ENCODE measurements at places on chromosomes 11 and 22.
A peak's percentile ranks its signal among the peaks of the same experiment; 100 is the strongest.

DNA sequence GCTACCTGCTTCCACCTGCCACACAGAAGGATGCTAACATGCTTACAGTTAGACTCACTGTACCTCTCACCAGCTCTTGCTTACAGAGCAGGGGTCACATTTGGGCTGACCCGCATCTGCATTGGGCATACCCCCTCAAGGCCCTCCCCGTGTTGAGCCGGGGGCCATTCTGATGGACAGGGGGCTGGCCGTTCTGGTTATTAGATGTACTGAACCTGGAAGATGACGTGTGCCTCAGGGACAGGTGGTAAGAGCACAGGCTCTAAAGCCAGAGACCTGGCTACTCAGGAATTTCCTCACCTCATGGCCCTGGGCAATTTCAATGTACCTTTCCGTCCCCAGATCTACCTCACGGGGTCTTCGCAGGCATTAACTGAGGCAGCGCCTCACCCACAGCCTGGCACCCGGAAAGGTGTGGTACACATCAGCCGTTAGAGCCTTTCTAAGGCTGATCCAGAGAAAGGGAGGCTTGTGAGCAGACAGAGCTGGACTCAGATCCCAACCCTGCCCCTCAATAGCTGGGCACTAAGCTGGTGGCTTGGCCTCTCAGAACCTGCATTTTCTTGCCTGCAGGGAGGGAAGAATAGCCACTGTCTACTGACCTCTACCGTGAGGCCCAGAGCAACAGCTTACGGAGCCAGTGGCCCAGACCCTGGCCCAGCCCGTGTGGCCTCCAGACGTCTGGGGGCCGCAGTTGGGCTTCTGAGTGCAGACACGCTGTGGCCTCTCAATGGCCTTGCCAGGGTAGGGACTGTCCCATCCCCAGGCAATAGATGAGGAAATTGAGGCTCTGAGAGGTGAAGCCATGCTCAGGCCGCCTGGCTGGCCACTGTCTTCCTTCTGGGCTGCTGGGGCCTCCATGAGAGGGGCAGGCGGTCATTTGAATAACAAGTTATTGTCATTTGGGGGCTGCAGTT, 100.6 kb downstream of the MORC2 start:
- DNase-seq = no peak

GRCh38 chr11:106959800-106960199, 58.5 kb downstream of the GUCY1A2 start:
- peak; percentile 38 for DNase-seq

DNA sequence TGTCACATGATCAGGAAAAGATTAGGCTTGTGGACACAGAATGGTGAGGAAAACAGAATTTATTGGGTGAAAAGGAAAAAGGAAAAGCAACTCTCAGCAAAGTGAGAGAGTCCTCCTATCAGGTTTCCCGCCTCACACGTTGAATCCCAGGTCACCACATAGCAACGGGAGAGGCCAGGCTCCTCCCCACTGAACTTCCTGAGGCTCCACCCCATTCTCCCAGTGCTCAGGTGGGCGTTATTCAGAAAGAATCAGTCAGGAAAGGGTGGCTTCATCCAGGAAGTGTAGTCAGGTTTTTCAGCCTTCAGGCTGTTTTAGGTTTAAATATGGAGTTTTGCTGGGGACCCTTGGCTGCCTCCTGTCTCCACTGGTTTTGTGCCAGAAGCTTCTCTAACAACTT, 66.9 kb downstream of the SPON1 start:
- DNase-seq = no peak

DNA sequence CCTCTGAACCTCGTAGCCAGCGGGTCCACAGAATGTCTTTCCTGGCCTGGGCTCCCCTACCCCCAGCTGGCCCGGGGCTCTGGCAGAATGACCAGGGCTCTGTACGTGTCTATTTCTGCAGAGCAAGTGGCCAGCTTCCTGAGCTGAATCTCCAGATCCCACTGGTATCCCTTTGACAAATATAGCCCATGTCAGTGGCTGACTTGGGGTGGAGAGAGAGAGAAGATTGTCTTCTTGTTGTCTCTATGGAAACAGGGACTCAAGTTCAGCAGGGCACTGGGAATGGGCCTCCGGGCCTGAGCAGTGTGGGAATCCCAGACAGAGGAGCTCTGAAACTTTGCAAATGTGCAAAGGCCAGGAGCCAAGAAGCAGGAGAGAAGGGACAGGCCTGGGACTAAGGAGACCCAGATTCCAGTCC, 33.9 kb downstream of the ANO1 start:
- no peak for DNase-seq

GRCh38 chr11:33207408-33207985, 46.2 kb upstream of the CSTF3 start:
- DNase-seq = no peak

DNA sequence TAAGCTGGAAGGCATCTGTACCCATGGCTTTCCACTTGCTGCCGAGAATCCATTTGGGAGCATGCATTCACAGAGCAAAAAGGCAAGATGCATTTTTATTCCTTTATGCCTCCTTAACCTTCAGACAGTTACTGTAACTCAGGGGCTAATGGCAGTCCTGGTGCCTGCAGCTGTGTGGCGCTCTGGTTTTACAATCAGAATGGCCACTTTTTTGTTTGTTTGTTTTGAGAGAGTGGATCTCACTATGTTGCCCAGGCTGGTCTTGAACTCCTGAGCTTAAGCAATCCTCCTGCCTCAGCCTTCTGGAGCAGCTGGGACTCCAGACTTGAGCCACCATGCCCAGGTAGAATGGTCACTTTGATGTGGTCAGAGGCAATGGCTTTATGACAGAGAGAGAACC, 101.8 kb downstream of the NAV2 start:
- DNase-seq = no peak
